Naive thymus-derived CD8-positive, alpha-beta T cell (primary cell): ENCODE measurements at places on chromosomes 1 and 21.
A peak's percentile ranks its signal among the peaks of the same experiment; 100 is the strongest.

DNA sequence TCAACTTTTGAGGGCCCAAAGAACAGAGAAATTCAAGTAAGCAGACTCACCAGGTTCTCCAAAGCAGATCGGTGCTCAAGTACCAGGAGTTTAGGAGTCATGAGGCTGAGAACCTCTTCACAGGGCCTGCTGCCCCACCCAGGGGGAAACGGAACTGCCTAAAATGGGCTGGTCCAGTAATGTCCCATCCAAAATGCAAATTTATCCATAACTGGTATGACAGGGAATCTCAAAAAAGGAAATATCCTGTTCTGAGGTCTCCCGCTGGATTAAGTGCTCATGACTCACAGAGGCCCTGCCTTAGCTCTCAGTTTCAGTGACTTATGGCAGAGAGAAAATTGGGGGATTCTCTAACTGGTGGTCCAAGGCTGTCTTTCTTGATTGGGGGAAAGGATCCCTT lies 9.3 kb downstream of the SPRR2G start:
- H3K4me1 ChIP-seq, result no peaks in the 10 kb centered on the region
- no peak overlapping the region for H3K4me3 ChIP-seq
- no peak overlapping the region for H3K27ac ChIP-seq
- DNase-seq, result no peak

- no peak for DNase-seq
- H3K27ac ChIP-seq, result no peak overlapping the region
- H3K27me3 ChIP-seq, result peaks cover 40% of the 10 kb centered on the region
Measured at GRCh38 chr1:20212085-20212684, 25.9 kb upstream of the PLA2G2C start.

GRCh38 chr1:39969048-39969447 lies 14.1 kb downstream of the MFSD2A start:
- H3K27me3 ChIP-seq, result no peaks in the 10 kb centered on the region
- no peak for DNase-seq
- H3K4me3 ChIP-seq, result no peak overlapping the region
- H3K4me1 ChIP-seq, result peaks cover 8% of the 10 kb centered on the region

DNA sequence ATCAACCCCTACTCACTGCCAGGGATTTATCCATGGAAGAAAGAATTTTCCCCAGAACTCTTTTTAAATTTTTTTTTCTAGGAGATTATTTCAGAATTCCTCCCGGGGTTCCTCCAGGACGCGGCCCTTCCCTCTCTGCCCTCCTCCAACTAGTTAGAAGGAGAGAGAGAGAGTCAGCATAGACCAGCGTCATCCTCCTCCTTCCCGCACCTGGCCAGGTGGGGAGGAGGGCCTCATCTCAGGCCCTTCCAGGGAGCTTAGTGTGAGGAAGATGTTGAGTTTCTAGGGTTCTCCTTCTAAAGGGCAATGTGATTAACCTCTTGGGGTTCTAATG lies 63.6 kb downstream of the CDK18 start:
- no peak for DNase-seq
- peak overlapping the region; percentile 29 for H3K4me3 ChIP-seq
- no peaks in the 10 kb centered on the region for H3K36me3 ChIP-seq
- peaks cover 39% of the 10 kb centered on the region for H3K27me3 ChIP-seq

DNA sequence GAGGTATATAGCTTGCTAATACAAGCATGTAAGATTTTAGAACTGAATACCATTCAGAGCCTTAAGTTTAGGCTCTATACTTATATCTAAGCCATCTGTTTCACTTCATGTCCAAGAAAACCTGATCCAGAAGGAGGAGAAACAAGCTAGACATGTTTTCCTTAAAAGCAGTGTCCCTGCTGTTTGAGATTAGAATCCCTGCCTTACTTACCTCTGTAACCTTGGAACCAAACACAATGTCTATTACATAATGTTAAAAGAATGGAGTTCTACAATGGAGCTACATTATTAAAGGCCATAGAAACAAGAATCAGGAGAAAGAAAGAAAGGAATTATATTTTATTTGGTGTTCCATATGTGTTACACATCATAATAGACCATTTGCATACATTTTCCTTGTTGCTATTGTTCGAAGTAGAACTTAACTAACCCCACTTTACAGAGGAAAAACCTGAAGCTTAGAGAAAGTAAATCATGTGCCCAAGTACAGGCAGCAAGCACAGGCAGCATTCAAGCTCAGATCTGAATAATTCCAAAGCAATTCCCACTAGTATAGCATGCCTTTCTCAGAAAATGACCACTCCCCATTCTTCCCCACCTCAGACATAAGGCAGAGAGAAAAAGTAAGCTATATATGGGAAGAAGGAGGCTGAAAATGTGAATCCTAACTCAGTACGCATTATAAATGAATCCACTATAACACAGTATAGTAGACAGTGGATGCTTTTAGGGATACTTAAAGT lies 380.1 kb upstream of the SPAG17 start:
- H3K4me1 ChIP-seq, result no peaks in the 10 kb centered on the region
- no peak overlapping the region for H3K4me3 ChIP-seq
- H3K27me3 ChIP-seq, result no peaks in the 10 kb centered on the region

DNA sequence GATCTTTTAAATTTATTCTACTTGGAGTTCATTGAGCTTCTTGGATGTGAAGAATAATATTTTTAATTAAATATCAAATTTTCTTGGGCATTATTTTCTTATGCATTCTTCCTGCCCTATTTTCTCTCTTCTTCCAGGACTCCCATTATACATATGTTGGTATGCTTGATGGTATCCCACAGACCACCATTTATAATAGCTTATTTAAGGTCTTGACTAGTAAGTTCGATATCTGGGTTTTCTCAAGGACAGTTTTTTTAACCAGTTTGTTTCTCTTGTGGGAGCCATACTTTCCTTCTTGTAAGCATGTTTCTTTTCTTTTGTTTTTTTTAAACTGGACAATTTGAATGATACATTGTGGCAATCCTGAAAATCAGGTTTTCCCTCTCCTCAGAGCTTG lies 15.4 kb upstream of the DDR2 start:
- no peak for DNase-seq
- H3K4me3 ChIP-seq, result no peak overlapping the region
- no peaks in the 10 kb centered on the region for H3K4me1 ChIP-seq
- no peak overlapping the region for H3K27ac ChIP-seq

DNA sequence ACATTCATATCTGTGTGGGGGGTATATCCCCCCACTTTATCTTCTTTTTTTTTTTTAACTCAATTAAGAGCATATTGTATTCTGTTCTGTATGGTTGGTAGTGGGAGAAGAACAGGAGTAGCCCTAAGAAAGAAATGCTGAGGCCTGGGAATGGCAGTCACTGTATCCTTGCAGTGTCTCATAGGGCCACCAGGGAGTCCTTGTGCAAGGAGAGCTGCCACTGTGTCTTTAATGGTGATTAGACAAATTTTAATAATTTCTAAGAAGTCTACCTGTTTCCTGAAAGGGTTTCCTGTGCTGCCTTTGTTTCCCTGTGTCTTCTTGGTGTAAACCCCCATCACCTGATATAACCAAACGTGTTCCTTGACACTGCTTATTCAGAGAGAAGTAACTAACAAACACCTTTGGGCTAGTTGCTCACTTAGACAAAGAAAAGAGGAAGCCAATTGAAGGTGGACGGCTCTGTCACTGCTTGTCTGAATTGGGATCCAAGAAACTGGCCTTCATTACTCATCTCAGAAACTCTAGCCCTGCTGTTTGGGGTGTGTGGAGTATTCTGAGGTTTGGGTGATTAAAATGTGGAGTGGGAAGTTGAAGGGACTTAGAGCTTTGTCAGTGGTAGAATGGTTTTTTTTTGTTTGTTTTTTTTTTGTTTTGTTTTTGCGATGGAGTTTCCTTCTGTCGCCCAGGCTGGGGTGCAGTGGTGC lies 15.2 kb downstream of the GIPC2 start:
- no peak overlapping the region for H3K4me3 ChIP-seq
- H3K4me1 ChIP-seq, result no peaks in the 10 kb centered on the region
- no peaks in the 10 kb centered on the region for H3K36me3 ChIP-seq
- H3K27me3 ChIP-seq, result peaks cover 7% of the 10 kb centered on the region

DNA sequence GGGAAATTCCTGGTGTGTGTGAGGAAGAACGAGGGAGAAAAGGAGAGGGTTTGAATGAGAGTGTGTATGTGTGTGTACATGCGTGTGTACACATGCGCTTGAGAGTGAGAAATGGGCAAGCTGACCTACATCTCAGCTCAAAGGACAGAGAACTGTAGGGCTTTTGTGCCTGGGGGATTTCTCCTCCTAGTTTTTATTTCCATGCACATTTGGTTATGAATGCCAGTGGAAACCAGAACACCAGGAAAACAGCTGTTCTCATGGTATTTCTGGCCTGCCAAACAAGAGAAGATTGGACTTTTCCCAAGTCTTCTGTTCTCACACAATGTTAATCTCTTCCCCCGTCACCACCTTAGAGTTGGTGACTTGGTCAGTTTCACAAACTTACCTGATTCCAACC lies 45.2 kb downstream of the SLC44A3 start:
- no peak for DNase-seq
- peaks cover 3% of the 10 kb centered on the region for H3K27me3 ChIP-seq
- H3K4me1 ChIP-seq, result no peaks in the 10 kb centered on the region
- H3K36me3 ChIP-seq, result no peaks in the 10 kb centered on the region
- H3K27ac ChIP-seq, result no peak overlapping the region
- H3K4me3 ChIP-seq, result no peak overlapping the region

- DNase-seq, result no peak
- peaks cover 12% of the 10 kb centered on the region for H3K27me3 ChIP-seq
- H3K27ac ChIP-seq, result no peak overlapping the region
- H3K36me3 ChIP-seq, result no peaks in the 10 kb centered on the region
- H3K4me3 ChIP-seq, result no peak overlapping the region
- no peaks in the 10 kb centered on the region for H3K4me1 ChIP-seq
Measured at GRCh38 chr1:84027368-84027767, 28.4 kb upstream of the TTLL7 start.

DNA sequence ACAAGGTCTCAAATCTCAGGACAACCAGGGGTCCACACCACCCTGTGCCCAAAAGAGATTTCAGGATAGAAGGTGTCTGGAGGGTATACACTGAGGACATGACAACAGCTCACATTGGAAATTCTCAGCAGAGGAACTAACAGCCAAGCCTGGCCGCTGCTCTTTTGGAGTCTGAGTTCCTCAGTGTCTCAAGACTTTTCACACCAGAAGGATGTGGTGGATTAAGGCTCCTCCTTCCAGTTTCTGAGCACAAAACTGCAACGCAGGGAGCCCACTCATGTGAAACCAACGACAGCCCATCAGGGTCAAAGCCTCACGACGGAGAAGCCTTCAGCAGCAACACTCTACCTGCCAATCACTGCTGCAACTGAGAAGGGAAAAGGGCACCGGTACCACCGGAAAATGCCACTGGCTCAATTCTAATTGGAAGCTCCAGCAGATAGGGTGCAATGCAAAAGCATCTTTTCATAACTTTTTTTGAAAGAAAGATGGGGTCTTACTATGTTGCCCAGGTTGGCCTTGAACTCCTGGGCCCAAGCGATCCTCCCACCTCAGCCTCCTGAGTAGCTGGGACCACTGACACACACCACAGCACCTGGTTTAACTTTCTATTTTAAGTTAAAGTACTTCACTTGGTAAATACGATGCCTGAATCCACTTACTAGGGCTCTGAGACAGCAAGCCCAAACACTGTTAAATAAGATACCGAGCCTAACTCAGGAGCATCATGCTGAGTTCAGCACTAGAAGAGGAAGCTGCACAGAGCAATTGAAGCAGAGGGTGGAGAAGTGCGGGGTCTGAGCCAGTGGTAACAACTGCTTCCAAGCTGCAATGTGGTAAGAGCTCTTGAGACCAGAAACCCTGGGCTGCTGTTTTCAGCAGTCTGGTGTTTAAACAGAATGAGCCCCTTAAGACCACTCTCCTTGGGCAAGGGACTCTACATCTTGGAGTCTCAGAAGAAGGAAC lies 7.8 kb downstream of the CAPZB start:
- no peaks in the 10 kb centered on the region for H3K27me3 ChIP-seq
- H3K27ac ChIP-seq, result peak overlapping the region; percentile 93
- no peak for DNase-seq
- H3K4me3 ChIP-seq, result peak overlapping the region; percentile 78
- no peaks in the 10 kb centered on the region for H3K36me3 ChIP-seq
- peaks cover 99% of the 10 kb centered on the region for H3K4me1 ChIP-seq

- no peak overlapping the region for H3K27ac ChIP-seq
- no peak overlapping the region for H3K4me3 ChIP-seq
- no peaks in the 10 kb centered on the region for H3K36me3 ChIP-seq
- no peak for DNase-seq
- H3K4me1 ChIP-seq, result no peaks in the 10 kb centered on the region
Measured at GRCh38 chr1:232613752-232614381, 16.1 kb downstream of the SIPA1L2 start.
